H1 (cell line): ENCODE measurements at places on chromosomes 16 and 17. TPM values are rescaled to one million over a fixed set of nuclear protein-coding genes. Genes with fewer than 3 reads are reported as not detected.

PRSS33 gene
- not detected in 2 replicates for total RNA-seq

SLC16A3 gene
- total RNA-seq, result 3.6 and 3.8 TPM in 2 replicates

EVPLL gene
- not detected in 2 replicates for total RNA-seq

KRT17 gene
- 0.36 and 0.50 TPM in 2 replicates for total RNA-seq

SUPT6H gene
- total RNA-seq, result 59.9 and 62.4 TPM in 2 replicates

TBC1D3H gene
- not detected in 2 replicates for total RNA-seq

HASPIN gene
- total RNA-seq, result 29.4 and 29.5 TPM in 2 replicates

DNA sequence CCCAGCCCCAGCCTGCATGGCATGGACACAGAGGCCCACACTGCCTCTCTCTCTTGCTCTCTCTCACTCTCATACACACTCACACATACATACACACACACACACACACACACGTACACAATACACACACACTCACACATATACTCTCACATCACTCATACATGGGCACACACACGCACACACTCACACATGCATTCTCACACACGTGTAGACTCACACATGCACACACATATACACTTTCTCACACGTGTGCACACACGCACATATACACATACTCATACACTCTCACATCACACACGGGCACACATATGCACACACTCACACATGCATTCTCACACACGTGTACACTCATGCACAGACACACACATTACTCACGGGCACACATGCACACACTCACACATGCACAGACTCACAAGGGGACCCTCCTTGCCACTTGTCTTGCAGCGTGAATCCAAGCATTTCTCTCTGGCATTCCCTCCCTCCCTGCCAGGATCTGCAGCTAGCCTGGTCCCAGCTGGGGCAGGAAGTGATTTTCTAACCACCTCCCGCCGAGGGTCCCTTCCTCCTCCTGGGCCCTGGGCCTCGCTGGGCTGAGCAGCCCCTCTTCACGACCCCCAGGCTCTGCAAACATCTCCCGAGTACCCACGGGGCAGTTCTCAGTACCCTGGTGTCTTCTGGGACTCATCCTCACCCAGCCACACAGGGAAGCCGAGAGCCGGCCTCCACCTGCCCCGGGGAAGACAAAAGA lies 37.5 kb downstream of the IL21R start:
- no peaks in the 10 kb centered on the region for H3K36me3 ChIP-seq
- no peak for DNase-seq
- no peak overlapping the region for H3K27ac ChIP-seq

DNA sequence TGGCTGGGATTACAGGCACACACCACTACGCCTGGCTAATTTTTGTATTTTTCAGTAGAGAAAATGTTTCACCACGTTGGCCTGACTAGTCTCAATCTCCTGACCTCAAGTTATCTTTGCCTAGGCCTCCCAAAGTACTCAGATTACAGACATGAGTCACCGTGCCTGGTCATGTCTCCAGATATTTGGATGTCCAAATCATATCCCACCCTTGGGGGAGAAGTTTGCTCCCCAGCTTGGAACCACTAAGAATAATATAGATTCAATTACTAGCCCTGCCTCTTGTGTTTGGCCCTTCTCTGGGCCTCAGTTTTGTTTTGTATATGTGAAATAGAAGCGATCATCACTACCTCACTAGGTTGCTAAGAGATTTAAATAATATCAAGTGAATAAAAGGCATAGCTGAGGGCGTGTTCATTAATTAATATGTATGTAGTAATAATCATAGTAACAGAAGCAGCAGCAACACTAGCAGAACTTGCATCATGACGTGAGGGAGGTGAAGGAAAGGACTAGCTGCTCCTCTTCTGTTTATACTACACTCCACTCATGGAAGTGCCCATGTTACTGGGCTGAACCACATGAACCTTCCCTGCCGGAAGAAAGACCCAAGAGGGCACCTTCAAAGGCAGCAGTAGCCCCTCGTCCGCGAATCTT lies 253.6 kb upstream of the XYLT1 start:
- no peaks in the 10 kb centered on the region for H3K36me3 ChIP-seq
- H3K27me3 ChIP-seq, result no peaks in the 10 kb centered on the region
- H3K27ac ChIP-seq, result no peak overlapping the region
- H3K4me3 ChIP-seq, result no peak overlapping the region
- no peak for DNase-seq
- no peaks in the 10 kb centered on the region for H3K4me1 ChIP-seq

DNA sequence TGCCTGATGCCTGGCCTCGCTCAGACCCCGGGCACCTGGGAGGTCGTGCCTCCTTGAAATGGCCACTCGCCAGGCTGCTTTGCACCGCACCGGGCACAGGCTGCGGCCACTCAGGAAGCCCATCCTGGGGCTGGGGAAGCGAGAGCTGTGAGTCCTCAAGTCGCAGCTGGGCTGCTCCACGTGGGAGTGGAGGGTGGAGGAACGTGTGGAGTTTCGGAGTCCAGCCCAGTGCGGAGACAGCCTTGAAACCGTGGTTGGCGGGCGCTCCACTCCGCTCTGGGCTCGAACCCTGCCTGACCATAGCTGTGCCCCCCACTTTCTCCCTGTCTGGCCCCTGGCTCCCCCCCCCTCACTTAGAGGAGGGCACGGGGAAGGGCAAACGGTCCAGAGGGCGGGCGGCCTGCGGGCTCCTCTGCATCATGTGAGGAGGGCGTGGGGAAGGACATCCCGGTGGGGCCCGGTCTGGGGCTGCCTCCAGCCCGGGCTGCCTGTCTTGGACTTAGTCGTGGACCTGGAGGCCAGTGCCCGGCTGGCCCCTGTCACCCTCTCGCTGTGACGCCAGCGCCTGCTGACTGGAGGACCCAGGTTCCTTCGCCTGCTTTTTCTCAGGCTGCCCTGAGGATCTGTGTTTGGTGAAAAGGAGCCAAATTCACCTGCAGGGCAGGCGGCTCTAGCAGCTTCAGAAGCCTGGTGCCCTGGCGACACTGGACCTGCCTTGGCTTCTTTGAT lies 2.5 kb downstream of the UBE2I start:
- 0 out of 2 replicates have a peak overlapping the region, but pooled peaks have one; percentile 25 for H3K27ac ChIP-seq
- H3K36me3 ChIP-seq, result peaks cover 18% of the 10 kb centered on the region; the same call in 1 of the 2 replicates
- peak overlapping the region; percentile 95 for H3K4me3 ChIP-seq
- no peaks in the 10 kb centered on the region for H3K4me1 ChIP-seq

DNA sequence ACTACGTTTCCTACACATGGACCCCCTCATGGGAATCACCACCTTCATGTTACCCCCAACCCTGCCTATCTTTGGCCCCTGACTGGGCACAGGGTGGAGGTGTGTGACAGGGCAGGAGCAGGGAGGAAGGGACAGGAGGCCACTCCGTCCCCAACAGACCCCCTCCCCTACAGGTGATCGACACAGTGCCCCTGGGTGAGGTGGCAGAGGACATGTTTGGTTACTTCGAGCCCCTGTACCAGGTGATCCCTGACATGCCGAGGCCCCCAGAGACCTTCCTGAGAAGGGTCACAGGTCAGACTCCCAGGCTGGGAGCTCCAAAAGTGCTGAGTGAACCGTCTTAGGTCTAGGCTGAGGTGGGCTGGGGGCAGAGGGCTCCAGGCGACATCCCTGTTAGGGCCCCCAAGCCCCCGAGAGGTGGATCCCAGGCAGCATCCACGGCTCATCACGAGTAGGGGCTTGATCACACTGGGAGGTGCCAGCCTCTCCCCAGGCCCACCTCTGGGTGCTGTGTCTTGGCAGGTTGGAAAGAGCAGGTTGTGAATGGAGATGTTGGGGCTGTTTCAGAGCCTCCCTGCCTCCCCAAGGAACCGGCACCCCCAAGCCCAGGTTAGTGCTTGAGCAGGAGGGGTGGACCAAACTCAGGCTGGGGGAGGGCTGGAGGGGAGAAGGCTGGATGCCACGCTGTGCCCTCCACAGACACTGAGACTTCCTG lies 1.5 kb downstream of the ACBD4 start:
- no peaks in the 10 kb centered on the region for H3K36me3 ChIP-seq
- H3K4me3 ChIP-seq, result no peak overlapping the region
- no peaks in the 10 kb centered on the region for H3K27me3 ChIP-seq
- H3K4me1 ChIP-seq, result peaks cover 5% of the 10 kb centered on the region; the same call in 1 of the 2 replicates

DNA sequence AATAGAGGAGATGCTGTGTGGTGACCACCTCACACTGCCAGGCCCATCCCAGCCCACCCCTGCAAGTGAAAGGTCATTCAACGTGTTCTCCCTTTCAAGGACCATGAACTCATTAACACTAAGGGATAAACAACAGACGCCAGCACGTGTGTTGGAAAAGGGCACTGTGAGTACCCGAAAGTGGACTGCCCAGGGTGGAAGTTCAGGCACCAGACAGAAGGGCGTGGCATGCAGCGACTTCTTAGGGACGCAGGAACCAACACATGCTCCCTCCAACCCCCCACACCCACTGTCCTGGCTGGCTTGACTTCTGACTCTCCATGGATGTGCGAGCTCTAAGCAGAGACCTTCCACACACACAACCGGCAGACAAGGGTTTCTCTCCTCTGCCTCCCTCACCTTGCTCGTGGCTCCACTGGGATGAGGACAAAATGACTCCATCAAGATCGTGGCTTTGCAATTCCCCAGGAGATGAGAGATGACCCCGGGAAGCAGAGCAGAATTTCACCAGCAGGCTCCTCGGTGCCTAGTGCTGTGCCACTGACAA lies 11.0 kb downstream of the UBALD1 start:
- H3K27me3 ChIP-seq, result no peaks in the 10 kb centered on the region
- no peak overlapping the region; the same call in 1 of the 2 replicates for H3K27ac ChIP-seq

- H3K36me3 ChIP-seq, result no peaks in the 10 kb centered on the region
- H3K27ac ChIP-seq, result no peak overlapping the region
- peaks cover 20% of the 10 kb centered on the region; the same call in 1 of the 2 replicates for H3K27me3 ChIP-seq
- peaks cover 2% of the 10 kb centered on the region; the same call in 1 of the 2 replicates for H3K4me1 ChIP-seq
Measured at GRCh38 chr17:70173681-70174080, 4.3 kb downstream of the KCNJ2 start.

DNA sequence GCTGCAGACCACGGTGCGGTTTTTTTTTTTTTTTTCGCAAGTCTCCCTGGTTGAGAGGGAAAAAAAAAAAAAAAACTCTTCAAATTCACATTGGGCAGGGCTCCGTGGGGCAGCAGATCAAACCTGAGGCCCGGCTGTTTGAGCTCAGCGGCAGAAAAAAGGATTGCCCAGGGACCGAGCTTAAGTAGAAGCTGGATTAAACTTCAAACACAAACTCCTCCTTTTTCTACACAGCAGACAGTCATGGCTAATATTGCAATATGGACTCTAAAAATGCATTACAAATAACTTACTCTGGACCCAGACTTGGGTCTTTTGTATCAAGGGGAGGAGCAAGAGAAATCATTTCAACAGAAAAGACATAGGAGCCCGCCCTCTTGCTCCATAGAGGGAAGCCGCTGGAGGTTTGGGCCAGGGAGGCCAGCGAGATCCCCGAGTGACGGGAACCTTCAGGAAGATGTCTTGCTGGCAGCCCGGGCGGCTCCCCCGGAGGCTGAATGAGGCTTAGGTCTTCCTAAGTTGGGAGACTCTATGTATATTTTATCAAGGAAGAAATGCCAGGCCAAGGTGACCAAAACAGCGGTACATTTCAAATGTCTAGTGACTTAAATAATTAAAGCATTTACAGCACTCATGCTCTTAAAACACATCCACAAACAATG lies 167.7 kb downstream of the ZNF423 start:
- no peak overlapping the region for H3K27ac ChIP-seq
- H3K4me3 ChIP-seq, result no peak overlapping the region
- H3K36me3 ChIP-seq, result no peaks in the 10 kb centered on the region; the same call in 1 of the 2 replicates
- no peak for DNase-seq
- H3K4me1 ChIP-seq, result no peaks in the 10 kb centered on the region; the same call in 1 of the 2 replicates

- peaks cover 8% of the 10 kb centered on the region for H3K4me1 ChIP-seq
- no peak overlapping the region for H3K27ac ChIP-seq
- no peaks in the 10 kb centered on the region for H3K36me3 ChIP-seq
- H3K27me3 ChIP-seq, result no peaks in the 10 kb centered on the region
- H3K4me3 ChIP-seq, result no peak overlapping the region; the same call in 1 of the 2 replicates
- no peak for DNase-seq
Measured at GRCh38 chr17:40499551-40500189, 1.8 kb downstream of the TNS4 start.

- H3K4me3 ChIP-seq, result no peak overlapping the region
- no peaks in the 10 kb centered on the region for H3K36me3 ChIP-seq
- H3K27ac ChIP-seq, result no peak overlapping the region
- DNase-seq, result no peak
- peaks cover 6% of the 10 kb centered on the region for H3K4me1 ChIP-seq
Measured at GRCh38 chr16:88771294-88771772, 13.7 kb downstream of the PIEZO1 start.
